ENCODE measurements at places on chromosomes 3 and 15. TPM values are rescaled to one million over a fixed set of nuclear protein-coding genes. Genes with fewer than 3 reads are reported as not detected.

Gene VIPR1
- 4.1 TPM for total RNA-seq

Gene SPATA12
- total RNA-seq = 1.9 TPM

Gene SH3GL3
- 24.8 TPM for total RNA-seq

Gene GUCA1C
- total RNA-seq = not detected

Gene COL6A6
- 1.9 TPM for total RNA-seq

Measured in umbilical cord (tissue), 2 donors.